ENCODE measurements at places on chromosomes 4 and X.

DNA sequence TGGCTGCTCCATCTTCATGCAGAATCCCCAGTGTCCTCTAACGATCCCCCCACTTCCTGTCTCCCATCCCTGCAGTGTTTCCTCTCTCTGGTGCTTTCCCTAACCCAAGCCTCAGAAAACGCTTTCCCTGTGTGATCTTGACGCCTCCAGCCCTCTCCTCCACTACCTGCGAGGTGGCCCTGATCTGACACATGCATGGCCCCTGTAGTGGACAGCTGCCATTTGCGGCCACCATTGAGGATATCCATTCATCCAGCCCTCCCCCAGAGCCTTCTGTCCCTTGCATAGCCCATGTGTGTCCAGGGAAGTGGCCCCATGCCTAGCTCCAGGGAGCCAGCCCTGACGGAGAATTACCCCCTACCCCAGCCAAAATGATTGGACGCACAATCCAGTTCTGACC, 3.1 kb downstream of the UBL4A start:
- DNase-seq: no peak

- DNase-seq: peak; percentile 34
These were observed 80.6 kb downstream of the PBDC1 start for GRCh38 chrX:76253432-76253831.

GRCh38 chrX:87808576-87809243, 291.1 kb downstream of the KLHL4 start:
- DNase-seq: no peak

DNA sequence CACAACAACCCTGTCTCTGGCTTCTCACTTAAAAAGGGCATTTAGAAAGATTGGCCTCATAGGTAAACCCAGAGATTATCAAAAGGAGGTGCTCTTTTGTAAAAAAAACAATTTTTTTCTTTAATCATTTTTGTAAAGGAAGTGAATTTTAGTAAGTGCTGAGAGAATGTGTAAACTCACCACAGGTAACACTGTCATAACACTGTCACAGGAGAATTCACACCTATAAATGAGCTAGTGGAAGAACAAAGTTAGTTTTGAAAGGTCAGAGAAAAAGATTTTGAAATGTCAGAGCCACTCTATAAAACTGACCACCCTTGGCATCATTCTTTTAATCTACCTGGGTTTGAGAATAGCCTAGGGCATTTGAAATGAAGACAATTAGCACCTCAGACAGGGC, 3.3 kb upstream of the SH2D1A start:
- no peak for DNase-seq

DNA sequence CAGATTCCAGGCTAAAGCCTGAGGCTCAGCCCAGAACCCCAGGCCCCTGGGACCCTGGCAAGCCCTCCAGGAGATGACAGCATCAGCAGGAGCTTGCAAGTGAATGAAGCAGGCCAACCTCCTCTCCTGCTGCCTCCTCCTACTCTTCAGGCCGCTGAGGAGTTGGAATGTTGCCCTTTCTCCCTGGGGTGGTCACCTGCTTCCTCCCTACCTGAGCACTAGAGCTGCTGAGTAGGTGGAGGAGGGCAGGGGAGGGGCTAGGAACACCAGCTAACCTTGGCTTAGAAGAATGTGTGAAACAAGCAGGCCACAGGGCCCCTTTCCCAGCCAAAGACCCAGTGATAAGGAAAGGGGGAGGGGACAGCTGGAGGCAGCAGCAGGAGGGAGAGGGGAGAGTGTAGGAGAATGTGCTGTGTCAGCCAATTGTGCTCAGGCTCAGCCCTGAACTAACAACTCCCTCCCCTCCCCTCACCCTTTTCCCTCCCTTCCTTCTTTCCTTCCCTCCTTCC, 58.0 kb downstream of the PJA1 start:
- DNase-seq: no peak

DNA sequence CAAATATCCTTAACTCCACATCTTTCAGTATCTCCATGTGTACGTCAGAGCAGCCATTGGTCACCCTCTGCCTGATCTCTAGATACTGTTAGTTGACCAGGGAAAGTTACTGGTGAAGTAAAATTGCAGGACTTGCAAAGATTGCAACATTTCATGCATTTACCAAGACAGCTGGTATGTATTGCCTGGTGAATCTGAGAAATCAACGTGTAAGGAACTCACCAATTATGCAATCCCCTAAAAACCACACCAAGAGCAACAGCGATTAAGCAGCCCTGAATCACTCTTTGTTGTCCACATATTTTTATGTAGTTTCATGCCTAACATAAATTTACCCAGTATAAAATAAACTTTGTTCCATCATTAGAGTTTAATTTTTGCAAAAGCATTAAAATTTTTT, 271.2 kb downstream of the NLGN4X start:
- no peak for DNase-seq

DNA sequence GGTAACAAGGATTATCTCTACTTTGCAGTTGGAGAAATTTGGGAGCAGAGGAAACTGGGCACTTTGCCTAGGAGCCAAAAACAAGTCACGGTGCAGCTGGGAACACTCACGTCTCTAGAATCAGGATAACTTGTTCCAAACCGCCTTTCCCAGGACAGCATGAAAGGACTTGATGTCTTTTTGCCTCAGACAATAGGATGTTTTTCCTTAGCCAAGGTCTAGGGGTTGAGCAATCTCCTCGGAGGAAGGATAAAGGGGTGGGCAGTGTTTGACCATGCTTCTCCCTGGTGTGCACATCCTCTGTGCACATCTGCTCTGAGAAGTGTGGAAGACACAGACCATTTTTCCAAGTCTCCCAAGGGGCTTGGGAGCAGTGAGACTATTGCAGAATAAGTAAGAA, 1.7 kb upstream of the SPARCL1 start:
- DNase-seq: no peak

DNA sequence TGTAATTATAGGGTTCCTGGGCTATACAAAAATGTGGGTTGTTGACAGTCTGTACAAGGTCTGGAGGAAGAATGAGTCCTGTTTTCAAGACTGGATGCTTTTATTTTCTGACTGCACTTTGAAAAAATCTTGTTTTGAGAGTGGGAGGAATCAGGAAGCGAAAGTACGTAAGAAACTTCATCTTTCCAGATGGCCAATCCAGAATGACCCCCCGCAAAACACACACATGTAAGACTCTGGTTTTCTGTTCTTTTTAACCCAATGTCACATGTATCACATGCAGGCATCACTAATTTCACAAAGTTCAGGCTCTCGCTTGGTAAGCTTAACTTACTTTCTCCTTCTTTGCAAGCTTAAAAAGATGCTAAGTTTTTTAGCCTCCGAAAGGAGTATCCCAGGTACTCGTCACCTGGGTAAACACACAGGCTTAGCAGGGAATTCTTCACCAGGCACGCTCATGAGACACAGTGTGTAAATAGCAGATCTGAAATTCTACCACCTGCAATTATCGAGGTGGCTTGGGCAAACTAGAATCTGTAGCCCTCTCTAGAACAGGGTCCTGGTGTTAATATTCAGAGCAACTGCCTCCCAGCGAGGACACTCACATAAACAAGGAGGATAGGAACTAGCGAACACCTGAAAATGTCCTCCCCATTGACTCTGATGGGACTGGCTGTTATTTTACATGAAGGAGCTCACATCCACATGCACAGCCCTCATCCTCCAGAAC, 90.7 kb downstream of the NSUN7 start:
- no peak for DNase-seq

GRCh38 chr4:153362184-153362583, 17.7 kb downstream of the MND1 start:
- no peak for DNase-seq

DNA sequence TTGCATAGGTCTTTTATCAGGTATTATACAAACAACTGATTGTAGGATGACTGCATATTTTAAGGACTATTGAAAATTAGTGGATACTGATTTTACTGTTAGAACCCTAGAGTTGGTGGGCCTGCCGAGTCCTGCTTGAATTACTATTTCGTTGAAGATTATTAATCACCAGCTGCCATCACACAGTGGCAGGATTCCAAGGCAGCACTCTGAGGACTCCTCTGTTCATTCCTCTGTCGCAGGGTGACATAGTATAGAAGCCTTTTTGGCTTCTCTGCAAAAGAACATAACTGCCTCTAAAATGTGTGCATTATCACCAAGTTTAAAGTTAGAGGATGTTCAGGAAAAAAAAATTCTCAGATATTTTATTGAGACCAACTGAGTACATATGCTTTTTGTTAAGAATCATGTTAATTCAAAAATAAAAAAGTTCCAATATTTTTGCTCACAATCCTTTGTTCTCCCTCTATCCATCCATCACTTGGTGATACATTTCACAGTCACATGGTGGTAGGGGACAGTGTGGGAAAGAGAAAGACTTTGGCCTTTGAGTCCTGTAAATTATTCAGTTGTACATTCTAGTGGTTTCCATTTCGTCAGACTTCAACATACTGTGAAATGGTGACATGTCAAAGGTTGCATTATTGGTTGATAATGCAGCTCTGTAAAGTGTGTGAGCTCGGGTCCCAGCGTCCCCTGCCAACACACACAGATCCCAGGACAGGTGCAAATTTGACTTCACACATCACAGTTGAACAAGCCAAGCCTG, 332.5 kb downstream of the GRID2 start:
- no peak for DNase-seq

DNA sequence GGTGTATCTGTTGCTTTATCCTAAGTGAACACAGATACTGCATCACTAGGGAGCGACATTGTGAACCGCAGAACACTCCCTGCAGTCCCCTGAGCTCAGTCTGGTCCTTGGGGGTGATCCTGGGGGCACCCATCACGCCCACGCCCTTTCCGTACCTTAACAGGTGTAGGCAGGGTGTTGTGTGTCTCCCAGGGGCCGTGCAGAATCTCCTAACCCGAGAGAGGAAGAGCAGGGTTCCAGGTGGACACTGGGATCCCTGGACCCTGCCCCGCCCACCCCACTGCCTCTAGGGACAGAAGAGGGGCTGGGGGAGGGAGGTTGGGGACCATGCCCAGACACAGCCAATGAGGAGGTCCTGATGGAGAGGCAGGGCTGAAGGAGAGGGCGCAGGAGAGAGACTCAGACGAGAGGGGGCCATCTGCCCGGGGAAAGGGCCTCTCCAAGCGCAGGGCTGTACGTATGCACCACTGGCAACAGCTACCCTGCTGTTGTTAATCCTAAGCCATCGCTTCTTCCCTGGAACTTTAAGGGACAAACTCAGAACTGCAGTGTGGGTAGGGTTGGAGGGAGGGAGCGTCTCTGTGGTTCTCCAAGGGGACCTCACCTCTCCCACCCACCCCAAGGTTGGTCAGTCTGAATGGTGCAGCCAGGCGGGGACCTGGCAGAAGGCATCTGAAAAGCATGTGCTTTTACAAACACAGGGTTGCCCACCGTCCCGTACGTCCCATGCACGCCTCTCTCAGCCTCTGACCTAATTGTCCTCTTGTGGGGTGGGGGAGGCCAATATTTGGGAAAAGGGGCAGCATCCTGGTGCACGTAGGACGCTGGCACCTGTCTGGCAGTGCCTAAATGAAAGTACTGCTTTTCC, 2.5 kb downstream of the P2RY8 start:
- DNase-seq: no peak

- DNase-seq: no peak
These were observed 233.3 kb downstream of the STPG2 start for GRCh38 chr4:97910005-97910404.

GRCh38 chr4:75702919-75703411, 21.4 kb upstream of the USO1 start:
- no peak for DNase-seq

DNA sequence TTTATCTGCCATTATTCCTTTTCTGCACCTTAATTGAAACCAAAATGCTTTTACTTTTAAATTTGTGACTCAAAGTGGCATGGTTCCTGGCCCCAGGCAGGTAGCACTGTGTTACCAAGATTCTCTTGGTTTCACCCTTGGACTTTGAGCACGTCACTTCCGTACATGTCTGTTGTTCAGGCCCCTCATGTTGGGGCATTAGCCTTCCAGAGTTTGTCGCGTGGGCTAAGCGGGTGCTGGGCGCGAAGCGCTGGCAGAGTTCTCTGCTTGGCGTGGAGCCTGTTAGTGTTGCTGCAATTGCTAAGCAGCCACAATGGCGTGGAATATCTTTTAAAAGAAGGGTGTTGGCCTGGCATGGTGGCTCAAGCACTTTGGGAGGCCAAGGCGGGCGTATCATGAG, 14.0 kb upstream of the TADA2B start:
- DNase-seq: no peak

DNA sequence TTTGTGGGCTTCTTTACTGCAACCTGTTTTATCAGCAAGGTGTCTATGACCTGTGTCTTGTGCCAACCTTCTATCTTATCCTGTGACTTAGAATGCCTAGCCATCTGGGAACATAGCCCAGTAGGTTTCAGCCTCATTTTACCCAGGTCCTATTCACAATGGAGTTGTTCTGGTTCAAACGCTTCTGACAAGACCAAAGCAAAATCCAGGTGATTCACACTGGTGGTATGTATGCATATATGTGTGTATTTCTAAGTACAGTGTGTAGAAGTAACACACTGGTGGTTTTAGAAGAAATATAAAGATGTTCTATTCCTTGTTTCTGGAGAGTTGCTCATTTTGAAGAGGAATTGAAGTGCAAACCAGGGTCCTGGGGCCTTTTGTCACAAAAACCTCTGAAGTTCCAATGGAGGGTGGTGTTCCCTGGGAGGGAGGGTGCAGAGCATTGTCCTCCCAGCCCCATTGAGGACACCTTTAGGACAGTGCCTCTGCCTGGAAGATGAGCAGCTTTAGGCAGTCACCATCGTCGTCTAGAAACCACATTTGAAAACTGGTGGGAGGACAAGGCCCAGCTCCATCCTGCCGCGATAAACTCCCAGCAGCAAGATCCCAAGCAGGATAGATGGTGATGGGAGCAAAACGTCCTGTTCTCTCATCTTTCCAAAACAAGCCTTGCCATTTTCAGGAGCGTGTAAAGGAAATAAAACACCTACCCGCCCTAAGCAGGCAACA, 191.4 kb downstream of the TSPAN5 start:
- no peak for DNase-seq

DNA sequence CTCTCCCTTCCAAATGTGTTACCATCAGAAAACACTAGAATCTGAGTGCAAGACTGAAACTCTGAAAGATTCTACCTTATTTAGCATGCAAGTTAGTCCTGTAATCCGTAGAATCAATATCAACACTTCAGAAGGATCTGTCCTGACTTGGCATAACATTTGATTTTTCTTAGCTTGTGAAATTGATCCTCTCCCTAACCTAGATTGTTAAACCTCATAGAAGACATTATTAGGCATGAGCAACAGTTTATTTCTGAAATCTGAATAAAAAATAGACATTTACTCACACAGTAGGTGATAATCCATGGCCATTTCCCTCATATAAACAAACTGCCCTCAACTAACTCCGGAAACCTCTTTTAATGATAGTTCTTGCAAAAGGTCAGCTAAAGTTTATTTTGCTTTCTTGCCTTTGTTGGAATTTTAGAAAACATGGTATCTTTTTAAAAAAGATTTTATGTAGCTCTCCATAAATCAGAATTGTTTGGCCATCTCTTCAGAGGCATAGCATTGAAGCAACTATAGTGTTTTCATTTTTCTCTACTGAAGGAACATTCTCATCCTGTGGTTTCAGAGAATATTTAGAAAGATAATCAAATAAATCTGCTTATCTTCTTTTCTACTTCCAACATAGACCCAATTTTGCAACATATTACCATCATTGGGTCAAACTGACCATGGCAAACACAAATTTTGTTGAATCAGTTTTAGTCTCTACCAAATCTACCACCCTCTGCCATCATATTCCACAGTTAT, 38.5 kb upstream of the PDLIM5 start:
- DNase-seq: no peak

Data from endothelial cell (in vitro differentiated cells).